ENCODE measurements at places on chromosomes 12 and 14. TPM values are rescaled to one million over a fixed set of nuclear protein-coding genes. Genes with fewer than 3 reads are reported as not detected.

GRCh38 chr12:118999107-118999506 is 17.8 kb downstream of the SRRM4 start:
- no peak for DNase-seq

DNA sequence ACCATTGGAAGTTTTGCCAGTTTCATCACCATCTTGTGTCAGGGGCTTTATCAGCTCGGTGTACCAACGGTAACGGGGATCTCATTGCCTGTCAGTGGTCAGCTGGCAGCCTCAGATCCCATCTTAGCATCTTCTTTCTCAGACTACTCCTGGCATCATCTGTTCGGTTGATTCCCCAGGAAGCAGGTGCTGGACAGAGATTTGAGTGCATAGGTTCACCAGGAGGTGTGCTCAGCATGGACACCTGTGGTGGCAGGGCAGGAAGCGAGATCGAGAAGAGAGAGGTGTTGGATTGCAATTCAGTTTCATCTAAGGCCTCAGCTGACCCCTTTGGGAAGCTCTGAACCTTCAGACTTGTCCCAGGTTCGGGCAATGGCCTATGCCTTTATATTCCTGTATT is 76.0 kb downstream of the C12orf75 start:
- no peak for DNase-seq

- DNase-seq: no peak
These were observed 14.3 kb downstream of the AGAP2 start for GRCh38 chr12:57724003-57724935.

GRCh38 chr12:88553941-88554658 is 26.2 kb downstream of the KITLG start:
- DNase-seq: no peak

Gene WSCD2
- 0.24 TPM for total RNA-seq

Gene MLF2
- total RNA-seq: 147 TPM

DNA sequence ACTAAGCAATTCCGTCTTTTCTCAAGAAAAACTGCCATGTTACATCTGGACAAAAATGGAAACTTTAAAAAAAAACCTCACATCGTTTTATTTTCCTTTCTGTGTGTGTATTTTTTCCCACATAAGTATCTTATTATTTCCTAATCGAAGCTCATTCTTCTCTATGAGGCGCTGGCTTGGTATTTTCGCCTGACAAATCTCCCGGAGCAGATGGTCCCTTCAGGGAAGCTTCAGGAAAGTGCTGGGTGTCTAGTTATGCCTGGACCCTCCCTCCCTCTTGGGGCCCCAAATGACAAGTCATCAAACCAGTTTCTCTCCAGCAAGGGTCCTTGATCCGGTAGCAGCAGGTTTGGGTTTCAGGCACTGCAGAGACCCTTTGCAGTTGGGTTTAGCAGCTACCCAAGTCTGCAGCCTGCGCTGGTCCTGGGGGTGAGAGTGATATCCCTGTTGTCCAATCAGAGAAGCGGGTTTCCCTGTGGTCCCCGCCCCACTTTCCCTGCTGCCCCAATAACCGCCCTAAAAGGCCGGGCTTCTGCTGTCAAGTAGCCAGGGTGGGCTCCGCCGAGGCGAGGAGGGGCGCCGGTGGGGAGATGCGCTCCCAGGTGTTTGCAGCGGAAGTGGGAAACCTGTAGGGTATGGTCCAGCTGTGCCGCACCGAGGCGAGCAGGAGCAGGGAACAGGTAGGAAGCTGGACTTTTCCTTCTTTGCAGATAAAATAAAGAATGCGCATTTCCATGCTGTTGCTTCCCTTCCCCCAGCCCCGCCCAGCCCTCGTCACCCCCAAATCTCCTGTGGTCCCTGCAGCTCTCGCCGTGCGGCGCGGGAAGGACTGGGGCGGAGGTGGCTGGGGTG is at the start of gene CNTN1:
TSS of gene CNTN1 (plus strand) at position 527 of the 852 bp plus-strand sequence.
- DNase-seq: peak; percentile 80

DNA sequence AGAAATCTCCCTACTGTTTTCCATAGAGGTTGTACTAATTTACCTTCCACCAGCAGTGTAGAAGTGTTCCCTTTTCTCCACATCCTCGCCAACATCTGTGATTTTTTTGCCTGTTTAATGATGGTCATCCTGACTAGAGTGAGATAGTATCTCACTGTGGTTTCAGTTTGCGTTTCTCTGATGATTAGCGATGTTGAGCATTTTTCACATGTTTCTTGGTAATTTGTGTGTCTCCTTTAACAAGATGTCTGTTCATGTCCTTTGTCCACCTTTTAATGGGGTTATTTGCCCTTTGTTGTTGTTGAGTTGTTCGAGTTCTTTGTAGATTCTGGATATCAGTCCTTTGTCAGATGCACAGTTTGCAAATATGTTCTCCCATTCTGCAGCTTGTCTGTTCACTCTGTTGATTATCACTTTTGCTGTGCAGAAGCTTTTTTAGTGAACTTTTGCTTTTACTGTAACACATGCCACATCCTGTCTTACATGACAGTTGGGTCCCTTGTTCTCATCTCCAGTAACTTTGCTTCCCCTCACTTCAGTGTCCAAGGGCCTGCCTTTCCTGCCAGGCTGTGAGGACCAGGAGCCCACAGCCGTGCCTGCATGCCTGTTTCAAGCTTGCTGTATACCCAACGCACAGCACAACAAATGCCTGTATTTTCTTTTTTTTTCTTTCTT is 64.9 kb downstream of the SPRING1 start:
- no peak for DNase-seq

DNA sequence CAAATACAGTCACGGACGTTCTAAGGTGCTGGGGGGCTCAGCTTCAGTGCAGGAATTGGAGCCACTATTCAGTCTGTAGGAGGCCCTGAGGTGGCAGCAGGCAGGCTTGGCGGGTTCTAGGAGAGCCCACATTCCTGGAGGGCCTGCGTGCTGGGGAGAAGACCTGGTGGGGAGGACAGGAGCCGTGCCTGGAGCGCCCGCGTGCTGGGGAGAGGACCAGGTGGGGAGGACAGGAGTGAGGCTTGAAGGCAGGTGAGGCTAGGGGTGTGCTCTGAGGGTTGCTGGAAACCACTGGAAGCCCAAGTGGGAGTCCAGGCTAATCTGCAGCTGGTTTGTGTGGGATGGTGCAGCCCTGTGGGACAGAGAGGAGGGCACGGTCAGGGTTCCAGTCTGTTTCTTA is 23.1 kb downstream of the RHOF start:
- DNase-seq: no peak

Gene IL22
- not detected for total RNA-seq

DNA sequence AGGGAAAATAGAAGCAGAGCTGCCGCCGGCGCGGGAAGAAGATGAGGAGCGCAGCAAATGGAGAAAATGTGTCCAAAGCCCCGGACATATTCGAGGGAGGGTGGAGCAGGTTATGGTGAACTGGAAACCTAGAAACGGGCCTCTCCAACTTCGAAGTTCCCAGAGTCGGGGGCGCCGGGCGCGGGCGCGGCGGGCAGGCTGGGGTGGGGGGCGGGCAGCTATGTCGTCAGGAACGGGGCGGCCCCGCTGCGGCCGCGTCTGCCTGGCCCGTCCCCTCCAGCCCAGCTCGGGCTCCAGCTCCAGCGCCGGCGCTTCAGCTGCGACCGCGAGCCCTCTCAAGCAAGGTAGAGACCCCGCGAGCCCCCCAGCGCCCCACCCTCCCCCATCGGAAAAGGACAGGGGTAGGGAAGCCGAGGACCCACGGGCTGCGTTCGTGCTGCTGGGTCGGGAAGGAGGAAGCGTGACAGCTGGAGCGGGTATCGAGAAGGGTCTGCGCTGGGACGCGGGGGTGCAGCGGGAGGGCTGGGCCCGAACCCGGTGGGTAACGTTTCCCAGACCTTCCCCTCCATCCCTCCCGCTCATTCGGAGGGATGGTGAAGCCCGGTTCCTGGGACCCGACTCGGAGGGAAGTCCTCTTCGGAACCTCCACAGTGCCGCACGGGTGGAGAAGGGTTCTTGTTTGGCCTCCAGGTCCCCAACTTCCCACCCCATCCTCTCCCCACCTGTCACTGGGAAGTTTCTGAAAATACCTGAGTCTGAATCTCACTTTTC is 1.0 kb downstream of the DGKA start:
- peak; percentile 85 for DNase-seq

GRCh38 chr12:4273652-4274395 is at the start of gene CCND2:
CCND2 (plus strand) TSS chr12:4273762; CDS start chr12:4274041, 279 bp downstream.
- peak; percentile 91 for DNase-seq

- DNase-seq: no peak
These were observed 321.5 kb downstream of the PCNX1 start for GRCh38 chr14:71228711-71229110.

DNA sequence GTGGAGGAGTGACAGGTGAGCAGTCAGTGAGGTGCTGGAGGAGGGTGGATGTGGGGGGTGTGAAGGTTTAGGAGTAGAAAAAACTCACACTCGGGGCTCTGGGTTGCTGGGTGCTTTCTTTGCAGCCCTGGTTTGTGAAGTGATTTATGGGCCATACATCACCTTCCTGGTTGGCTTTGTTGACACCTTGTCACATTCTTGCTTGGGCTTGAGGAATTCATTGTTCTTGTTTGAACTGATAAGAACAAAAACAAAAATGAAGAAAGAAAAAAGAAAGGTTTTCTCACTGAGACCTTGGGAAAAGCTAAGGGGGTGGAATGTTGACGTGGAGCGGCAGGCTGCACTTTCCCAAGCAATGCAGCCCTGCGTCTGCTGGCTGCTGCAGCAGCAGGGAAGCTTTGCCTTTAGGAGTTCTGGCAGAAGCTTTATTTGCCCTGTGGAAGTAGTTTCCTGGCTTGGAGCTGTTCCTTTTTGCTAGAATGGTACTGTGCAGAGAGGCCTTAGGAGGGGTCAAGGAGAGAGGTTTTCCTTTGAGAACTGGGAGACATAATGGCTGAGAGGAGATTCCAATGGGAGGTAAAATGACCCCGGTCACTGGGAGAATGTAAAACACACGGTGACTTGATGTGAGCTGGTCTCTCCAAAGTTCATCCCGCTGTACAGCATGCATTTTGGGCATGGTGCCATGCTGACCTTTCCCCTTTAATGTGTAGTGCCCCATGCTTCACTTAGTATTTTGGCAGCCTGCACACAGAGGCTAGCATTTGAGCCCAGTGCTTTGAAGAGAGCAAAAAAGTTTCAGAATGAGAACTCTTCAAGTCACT is 52.8 kb downstream of the HMGA2 start:
- no peak for DNase-seq

- peak; percentile 84 for DNase-seq
These were observed 17.4 kb upstream of the CHFR start for GRCh38 chr12:132904718-132905328.

Gene NID2
- total RNA-seq: 2.0 TPM

- DNase-seq: no peak
These were observed 9.3 kb downstream of the AMN start for GRCh38 chr14:102931580-102932285.

Gene HELB
- total RNA-seq: 2.5 TPM

Gene KCNK10
- 0.04 TPM for total RNA-seq

GRCh38 chr12:116642683-116643082 is 83.5 kb downstream of the MAP1LC3B2 start:
- no peak for DNase-seq

GRCh38 chr12:103273645-103274044 is 222.1 kb downstream of the C12orf42 start:
- DNase-seq: no peak

DNA sequence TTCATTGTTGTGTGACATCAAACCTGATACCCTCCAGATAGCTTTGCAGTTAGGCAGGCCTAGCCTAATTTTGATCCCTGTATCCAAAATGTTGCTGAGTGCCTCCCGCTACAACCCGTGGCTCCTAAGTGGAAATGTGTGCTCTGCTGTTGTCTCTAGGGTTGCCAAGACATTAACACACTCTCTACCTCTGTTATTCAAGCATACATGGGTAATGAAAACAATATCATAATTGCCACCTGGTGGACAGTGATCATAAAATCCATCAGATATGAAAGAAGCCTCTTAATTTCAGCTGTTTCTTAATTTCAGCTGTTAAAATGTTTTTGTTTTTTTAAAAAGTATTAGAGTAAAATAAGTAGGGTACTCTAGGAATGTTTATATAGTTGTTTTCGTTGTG is 93.5 kb downstream of the PLEKHA5 start:
- no peak for DNase-seq

DNA sequence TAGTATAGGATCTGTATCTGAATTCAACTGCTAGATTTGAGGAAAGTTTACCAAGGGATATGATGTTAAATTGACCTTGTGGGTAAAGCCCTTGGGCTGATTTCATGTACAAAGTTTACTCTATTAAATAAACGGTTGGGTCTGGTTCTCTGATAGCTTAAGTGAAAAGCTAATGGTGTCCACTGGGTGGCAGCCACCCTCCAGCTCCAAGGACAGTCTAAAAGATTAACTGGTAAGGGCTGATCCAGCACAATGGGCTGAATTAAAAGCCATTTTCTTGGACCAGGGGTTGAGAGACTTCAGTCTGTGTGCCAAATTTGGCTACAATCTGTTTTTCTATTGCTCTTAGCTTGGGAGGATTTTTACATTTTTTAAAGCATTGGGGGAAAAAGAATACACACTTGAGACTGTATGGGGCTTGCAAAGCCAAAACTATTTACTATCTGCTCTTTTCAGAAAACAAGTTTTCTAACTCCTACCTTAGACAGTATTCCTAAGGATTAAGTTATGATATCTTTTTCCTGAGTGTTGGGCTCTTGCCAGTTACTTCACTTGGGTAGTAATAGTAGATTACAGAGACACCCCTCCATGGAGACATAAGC is 116.5 kb downstream of the GPHN start:
- DNase-seq: no peak

DNA sequence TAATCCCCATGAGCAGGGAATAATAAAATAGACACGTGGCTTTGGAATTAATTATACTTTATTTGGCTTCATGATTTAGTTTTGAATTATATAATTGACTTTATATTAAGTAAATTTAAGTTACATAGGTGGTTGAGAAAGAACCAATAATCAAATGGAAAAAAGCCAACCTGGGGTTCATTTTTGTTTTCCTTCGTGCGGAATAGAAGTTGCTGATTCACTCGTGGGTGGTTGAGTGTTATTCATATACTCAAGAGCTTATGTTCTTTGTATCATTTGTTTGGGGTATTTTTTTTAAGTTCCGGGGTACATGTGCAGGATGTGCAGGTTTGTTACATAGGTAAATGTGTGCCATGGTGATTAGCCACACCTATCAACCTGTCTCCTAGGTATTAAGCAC is 58.0 kb downstream of the ZNF664 start:
- no peak for DNase-seq

GRCh38 chr14:96067985-96068930 is 29.1 kb downstream of the C14orf132 start:
- peak; percentile 19 for DNase-seq

Gene KRT72
- total RNA-seq: 9.9 TPM

DNA sequence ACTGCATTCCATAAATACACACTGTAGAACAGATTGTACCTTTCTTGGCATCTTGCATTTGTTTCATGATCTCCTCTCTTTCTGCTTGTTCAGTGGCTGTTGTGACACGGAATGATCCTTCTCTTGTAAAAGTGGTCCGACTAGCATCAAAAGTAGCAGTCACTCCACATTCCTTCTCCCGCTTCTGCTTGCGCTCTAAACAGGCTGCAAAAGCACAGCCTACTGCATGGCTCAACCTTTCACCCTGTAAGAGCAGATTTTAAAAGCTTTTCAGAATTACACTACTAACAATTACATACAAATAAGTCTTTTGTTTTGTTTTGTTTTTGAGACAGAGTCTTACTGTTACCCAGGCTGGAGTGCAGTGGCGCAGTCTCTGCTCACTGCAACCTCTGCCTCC is 49.8 kb downstream of the PAPLN start:
- DNase-seq: no peak

Gene BDKRB2
- total RNA-seq: 9.7 TPM
